ENCODE measurements at places on chromosomes 7 and 10.

- no peak for DNase-seq
These were observed 53.2 kb upstream of the SYPL1 start for GRCh38 chr7:106165337-106165736.

DNA sequence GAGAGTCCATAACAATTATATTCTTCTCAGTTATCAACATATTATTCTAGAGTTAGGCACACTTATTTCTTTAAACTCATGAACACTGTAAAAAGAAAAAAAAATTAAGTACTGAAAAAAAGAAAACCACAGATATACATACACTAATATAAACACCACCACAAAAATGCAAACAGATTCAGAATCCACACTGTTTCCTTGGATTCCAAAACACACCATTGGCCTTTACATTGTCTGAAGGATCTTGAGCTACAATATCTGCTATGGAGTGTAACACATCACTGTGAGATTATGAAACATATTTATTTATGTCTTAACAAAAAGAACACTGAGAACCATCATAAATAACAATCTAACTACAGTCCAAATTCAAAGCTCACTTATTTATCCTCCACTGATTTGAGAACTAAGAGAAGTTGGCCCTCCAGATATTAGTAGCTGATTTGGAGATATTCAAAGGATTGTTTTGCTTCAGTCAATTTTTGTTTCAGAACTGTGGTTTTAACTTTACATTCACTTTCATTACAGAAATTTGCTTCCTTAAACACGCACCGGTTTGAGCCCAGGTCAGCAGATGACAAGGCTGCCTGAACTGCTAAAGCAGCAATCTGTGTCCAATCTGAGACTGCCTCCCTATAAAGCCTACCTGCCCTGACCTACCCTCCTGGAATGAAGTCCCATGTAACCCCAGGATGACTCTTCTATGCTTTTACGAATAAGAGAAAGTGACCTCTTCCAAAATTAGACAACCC is 47.0 kb upstream of the CDK1 start:
- peak; percentile 17 for DNase-seq

GRCh38 chr7:94382746-94383145 is 11.9 kb upstream of the COL1A2 start:
- DNase-seq, result no peak

DNA sequence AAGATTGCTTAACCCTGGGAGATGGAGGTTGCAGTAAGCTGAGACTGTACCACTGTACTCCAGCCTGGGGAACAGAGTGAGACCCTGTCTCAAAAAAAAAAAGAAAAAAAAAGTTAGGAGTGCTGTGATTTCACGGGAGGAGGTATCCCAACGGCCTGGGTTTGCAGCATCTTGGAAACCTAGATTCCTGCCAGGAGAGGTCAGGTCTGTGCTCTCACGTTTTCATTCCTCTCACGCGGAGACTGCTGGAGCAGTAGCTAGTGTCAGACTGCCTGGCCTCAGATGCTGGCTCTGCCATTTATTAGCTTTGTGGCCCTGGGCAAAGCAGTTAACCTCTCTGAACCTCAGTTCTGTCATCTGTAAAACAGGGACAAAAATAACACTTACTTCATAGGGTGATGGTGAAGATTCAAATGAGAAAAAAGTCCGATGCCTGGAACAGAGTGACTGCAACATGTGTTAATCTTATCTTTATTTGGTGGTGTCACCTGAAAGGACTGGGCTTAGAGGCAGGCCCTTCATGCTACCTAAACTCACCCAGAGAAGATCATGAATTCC is 94.9 kb downstream of the GAD2 start:
- DNase-seq, result no peak

DNA sequence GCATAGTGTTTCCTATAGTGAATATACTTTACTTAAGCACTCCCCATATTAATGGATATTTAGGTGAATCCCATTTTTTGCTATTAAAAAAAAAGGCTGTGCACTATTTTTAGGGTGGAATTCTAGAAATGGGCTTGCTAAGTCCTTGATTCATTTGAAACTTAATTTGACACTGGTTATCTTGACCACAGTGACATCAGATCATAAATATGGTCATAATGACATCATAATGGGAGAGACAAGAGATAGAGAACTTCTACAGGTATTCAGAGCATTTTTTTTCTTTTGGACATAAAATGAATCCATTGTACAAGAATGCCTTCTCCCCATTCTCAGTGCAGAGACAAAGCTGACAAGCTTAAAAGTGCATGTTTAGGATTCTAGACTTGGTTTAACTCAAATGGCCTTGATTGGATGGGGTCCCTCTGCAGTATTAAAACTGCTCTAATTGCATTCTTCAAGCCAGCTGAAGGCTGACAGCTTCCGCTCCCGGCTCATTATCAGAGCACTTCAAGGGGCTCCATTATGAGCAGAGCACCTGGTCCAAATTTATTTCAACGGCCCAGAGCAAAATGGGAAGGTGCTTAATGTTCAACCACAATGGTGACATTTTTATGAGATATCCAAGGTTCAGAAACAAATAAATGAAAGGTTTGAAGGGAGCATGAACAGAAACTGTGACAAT is 104.8 kb downstream of the JAZF1 start:
- DNase-seq, result no peak

DNA sequence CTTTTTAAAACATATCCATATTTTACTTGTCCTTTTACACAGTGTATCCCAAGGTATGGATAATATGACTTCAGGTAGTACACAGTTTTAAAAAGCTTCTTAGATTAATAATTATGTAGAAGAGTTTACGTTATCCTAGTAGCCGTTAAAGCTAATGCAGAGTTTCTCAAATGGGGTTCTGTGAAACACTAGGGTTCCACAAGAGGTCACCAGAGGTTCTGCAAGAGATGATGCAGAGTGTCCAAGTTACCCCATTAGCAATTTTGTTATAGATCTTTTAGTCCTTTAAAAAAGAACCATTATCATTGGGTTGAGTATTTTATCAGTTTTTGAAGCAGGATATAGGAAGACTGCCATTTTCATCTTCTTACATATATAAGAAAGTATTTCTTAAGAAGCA is 298.9 kb upstream of the HPS1 start:
- no peak for DNase-seq

DNA sequence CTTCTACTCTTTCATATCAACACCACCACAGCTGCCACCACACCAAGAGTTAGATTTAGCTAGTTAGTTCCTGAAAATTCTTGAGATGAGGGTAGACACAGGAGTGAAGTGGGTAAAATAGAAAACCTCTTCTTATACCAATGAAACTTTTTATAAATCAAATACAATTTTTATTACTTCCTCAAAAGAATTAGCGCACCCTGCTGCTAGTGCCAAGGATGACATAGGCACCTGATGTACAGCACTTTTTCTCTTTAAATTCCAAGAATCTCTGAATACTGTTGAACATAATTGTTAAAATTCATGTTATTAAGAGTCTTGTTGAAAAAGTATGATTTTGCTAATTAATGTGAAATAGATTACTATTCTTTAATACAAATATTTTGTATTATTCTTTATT is 11.4 kb downstream of the ZWINT start:
- no peak for DNase-seq

DNA sequence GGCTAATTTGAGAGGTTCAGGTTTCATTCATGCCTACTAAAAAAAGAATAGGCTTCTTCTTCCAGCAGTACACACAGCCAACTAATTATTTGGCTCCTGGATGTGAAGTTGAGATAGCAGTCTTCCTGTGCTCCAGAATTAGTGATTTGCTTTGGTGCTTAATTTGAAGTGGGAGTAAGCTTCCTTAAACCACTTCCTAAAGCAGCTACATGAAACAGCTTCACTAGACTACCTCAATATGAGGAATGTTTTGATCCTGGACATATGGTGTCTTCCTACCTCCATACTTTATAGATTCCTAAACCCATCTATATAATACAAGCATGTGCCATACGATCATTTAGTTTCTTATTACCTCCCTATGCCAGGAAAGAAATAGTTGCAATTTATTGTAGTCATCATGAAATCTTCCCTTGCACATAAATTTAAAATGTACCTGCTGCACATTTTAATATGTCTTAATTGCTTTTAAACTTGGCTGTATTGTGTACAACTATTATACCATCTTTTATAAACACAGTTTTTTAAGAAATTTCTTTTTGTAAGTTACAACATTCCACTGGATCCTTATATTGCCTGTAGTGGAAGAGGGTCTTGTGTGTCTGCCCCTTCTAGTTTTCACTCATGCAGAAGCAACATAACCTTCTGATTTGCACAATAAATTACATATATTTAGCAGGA is 8.6 kb downstream of the VIM start:
- DNase-seq, result no peak

- DNase-seq, result no peak
These were observed 461.3 kb downstream of the PAXIP1 start for GRCh38 chr7:154541606-154542005.

DNA sequence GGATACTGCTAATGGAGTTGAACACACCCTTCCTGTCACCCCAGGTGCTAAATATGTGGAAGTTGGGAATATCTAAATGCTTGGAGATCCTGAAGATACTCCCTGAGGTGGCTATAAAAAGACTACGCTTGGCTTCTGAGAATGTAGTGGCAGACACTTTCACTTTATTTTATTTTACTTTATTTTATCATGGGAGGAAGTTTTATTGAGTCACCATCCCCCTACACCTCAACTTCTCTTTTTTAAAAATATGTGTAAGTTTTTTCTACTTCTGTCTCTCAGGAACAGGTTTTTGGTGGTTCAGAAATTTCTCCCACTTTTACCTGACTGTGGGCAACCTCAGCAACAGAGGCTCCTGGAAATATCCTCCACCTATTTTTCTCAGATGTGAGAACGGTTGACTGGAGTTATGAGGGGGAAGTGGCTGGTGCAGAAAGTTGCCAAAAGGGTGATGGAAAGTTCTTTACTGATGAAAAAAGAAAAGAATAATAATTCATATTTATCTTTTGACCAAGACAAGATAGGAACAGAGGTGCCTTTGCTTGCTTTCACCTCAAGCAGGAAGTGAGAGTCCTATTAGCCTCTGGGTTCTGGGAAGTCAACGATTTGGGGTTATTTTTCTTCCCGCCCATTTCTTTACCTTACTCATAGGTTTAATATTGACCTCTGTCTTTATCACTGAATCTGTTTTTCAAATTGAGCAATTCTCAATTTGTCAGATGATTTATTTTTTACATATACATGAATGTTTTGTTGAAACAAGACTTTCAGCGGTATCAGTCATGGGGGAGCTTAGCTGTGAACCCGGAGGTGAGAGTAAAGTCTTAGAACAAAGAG is 103.6 kb downstream of the AHR start:
- no peak for DNase-seq

DNA sequence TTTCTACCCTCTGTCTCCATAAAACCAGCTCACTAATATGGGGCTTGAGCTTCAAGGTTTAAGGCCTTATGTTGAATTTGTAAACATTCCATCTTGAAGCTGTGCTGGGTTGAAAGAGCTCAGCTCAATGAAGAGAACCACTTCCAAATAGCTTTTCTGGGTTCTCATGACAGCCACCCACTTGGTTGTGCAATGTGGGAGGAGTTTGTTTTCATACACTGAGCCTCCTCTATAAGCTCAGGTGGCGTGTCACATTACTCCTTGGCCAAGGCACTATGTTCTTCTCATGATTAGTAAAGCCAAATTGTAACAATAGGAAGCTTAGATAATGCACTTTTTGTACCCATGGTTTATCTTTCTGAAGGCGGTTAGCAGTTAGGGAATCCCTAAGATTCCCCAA is 265.6 kb downstream of the PTEN start:
- no peak for DNase-seq

GRCh38 chr7:69676247-69676646 is 78.0 kb downstream of the AUTS2 start:
- DNase-seq, result no peak

DNA sequence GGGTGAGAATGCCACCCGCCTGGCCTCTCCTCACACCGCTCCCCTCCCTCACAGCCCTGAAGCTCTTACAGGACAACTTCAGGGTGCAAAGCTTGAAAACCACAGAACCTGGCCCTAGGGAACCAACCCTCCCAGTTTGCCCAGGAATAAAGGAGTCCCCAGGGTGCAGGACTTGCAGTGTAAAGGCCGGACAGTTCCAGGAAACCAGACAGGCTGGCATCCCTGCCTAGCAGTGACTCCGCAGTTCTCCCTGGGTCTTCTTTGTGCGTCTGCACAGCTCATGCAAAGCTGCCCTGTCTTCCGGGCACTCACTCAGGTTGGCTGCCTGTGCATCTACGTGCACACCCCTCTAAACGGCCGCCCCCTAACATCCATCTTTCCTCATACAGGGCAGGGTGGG is 36.1 kb downstream of the HSPA12A start:
- DNase-seq, result no peak

DNA sequence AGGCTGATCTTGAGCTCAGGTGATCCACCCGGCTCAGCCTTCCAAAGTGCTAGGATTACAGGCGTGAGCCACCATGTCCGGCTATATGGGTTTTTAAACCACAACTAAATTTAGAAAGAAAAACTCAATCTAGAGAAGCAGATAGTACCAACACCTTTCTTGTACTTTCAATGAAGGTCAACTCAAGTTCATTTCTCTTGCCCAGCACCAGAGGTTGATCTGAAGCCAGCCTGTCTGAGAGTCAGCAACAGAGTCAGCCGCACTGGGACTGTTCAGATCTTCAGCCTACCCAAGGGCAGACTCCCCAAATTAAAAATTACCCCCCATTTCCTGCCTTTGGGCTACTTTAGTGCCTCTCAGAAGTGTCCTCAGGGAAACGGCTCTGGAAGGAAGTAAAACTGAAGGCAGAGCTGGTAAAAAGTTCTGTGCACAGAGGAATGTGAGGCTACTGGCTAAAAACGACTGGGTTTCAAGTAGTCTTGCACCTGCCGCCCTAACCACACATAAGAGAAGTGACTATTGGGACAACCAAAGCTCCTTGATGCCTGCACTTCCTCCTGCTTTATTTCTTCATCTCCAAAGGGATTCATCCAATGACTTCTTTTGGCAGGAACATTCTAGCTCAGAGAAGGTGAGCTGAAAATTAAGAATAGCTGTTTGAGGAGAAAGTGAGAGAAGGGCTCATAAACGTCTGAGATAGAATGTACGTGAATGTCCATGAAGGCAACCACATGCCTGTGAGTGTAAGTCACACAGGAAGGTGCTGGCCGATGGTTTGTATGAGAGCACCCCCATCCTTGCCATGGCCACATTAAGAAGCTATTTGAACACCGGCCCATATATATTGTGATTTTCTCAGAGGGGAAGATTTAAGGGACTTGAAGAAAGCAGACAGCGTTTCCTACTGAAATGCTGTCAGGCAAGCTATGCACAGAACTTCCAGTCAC is 142.4 kb upstream of the PRR15 start:
- DNase-seq, result no peak

GRCh38 chr10:128713874-128714570 is 587.8 kb upstream of the MKI67 start:
- DNase-seq, result no peak

DNA sequence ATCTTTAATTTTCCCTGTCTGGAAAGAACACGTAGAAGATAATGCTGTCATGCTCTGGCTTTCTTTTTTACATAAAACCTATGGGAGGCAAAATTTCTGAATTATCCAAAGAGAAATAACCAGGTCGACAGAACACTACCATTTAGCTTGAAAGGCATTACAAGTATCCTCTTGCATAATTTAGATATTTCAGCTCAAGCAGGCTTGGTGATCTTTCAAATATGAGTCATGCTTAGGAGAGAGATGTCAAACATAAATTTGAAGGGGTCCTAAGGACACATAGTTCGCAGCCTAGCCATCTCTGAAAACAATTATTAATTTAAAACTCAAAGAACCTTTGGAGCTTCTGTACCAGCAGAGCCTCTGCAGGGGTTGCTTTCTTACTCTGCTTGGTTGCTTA is 100.9 kb downstream of the FAS start:
- DNase-seq, result no peak

- no peak for DNase-seq
These were observed 151.3 kb downstream of the NEBL start for GRCh38 chr10:20745556-20746375.

- DNase-seq, result no peak
These were observed 44.5 kb upstream of the AGR3 start for GRCh38 chr7:16926283-16926682.

- no peak for DNase-seq
These were observed 23.4 kb downstream of the ACSM6 start for GRCh38 chr10:95217476-95217875.
